ENCODE measurements at places on chromosomes 4 and X. TPM values are rescaled to one million over a fixed set of nuclear protein-coding genes. Genes with fewer than 3 reads are reported as not detected.

GUCY1B1 gene
- 29.6 TPM for total RNA-seq

SNCA gene
- total RNA-seq: 18.6 TPM

GRCh38 chrX:19625612-19626011, 110.3 kb upstream of the MAP3K15 start:
- DNase-seq: no peak

IQCM gene
- total RNA-seq: not detected

DNA sequence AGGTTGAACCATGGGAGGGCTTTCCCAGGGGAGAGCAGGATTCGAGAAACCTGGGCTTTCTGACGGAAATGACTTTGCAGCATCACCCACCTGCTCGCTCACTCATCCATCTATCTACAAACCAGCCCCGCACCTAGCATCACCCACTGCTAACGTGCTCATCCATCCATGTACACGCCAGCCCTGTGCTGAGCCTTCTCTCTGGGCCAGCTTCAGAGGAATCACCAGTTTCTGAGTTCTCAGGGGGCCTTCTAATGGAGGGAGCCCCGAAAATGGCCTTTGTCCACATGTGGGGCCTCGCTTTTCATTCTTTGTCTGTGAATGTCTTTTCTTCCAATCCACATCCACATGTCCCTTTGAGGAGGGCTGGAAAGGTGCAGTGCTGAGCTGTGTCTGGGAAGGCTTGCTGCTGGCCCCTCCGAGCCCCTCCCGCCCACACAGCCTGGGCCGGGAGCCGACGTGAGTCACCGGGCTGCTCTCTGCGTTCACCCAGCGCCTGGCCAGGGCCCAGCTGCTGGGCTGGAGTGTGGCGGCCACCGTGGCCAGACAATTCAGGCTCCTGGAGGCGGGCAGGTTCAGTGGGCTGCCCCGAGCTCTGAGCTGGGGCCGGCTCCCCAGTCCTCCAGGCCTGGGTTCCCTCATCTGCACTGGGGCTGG, 14.7 kb downstream of the SORCS2 start:
- DNase-seq: no peak

GRCh38 chr4:31807036-31807435, 1086.9 kb downstream of the PCDH7 start:
- DNase-seq: no peak

- no peak for DNase-seq
These were observed 216.6 kb downstream of the PDGFC start for GRCh38 chr4:156754832-156755570.

QRFPR gene
- not detected for total RNA-seq

GRCh38 chrX:29138003-29138402, 550.8 kb downstream of the IL1RAPL1 start:
- no peak for DNase-seq

NLGN4X gene
- under 0.01 TPM for total RNA-seq

GRCh38 chr4:35939751-35940150, 304.6 kb downstream of the ARAP2 start:
- DNase-seq: no peak

GPR34 gene
- under 0.01 TPM for total RNA-seq

DNA sequence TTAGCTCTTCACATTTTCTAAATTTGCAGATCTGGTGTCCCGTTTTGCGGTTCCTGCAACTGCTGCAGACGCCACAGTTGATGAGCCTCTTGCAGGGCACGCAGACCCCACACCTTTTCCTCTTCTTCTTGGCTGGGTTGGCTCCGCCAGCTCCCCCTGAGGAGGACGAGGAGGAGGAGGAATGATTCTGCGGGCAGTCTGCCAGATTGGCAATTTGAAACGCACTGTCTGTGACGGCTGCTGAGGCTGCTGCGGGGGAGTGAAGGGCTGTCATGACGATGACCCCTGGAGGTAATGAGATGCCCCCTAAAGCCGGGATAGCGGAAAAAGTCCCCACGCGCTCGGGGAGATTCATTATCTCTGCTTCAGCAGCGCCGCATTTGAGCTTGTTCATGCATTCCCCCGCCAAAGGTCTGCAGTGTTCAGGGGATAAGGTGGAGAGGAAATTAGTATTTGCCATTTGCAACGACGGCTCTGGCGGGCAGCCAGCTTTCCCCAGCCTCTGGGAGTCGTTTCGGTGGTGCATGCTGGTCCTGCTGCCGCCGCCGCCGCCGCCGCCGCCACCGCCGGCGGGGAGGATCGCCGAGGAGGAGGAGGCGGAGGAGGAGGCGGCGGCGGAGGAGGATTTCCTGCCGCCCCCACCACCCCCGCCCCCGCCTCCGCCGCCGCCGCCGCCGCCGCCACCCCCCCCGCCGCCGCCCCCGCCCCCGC, 3.8 kb downstream of the CXXC4 start:
- DNase-seq: no peak

GRCh38 chr4:127975121-127975770, 10.0 kb downstream of the ABHD18 start:
- DNase-seq: no peak

GRCh38 chr4:137510557-137511265, 21.6 kb downstream of the PCDH18 start:
- DNase-seq: no peak

CPZ gene
- not detected for total RNA-seq

GRCh38 chr4:16315456-16315855, 89.2 kb upstream of the TAPT1 start:
- DNase-seq: no peak

DNA sequence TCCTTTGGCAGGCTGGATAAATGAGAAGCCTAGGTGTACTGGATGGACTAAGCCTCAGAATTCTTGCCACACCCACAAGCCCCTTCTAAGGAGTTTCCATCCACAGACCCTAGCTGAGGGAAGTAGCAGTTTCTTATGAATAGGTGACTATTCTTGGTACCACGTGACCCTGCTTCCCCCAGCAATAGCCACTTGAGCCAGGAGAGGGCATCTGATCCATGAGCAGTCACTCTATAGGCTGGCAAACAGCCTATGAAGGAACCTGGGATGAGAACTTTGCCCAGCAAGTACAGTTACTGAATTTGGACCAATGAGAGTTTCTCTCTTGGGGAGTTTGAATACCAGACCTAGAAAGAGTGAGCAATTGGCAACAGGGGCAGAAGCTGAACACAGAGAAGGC, 84.0 kb downstream of the RTL9 start:
- DNase-seq: no peak

HSFX3 gene
- total RNA-seq: not detected

DNA sequence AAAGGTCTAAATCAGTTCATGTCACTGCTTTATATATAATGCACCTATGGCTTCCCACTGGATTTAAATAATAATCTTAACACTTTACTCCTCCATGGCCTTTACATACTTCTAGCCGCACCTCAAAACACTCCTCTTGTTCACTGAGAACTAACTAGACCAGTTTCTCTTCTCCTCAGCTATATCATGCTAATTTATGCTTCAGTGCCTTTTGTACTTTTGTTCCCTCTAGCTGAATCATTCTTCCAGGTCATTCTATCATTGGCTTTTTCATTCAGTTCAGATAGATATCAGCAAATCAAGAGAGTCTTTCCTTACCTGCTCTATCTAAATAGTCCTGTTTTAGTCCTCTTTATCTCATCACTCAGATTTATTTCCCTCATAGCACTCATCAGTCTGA, 64.2 kb downstream of the TET2 start:
- no peak for DNase-seq

GRCh38 chrX:136910565-136911035, 30.1 kb upstream of the RBMX start:
- DNase-seq: no peak

DNA sequence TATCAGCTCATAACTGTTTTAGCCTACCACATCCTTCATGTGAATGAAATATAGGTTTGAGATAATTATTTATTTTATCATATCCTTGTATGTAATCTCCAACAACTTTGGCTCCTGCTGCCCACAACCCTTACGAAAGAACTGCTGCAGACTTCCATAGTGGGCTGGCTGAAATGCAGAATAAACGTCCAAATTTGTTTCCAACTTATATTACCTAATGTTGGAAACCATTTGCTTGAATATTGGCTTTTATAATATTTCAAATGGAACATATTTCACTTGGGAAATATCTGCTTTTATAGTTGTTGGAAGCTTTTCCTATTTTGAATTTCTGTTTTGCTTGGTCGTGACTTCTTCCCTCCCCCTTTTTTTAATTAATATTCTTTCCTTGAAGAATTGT, 45.0 kb upstream of the ITM2A start:
- no peak for DNase-seq

- DNase-seq: peak; percentile 46
These were observed 348.5 kb downstream of the MID1IP1 start for GRCh38 chrX:39149761-39150160.

GRCh38 chrX:150329282-150329681, 33.8 kb upstream of the MAMLD1 start:
- DNase-seq: no peak

NHS gene
- under 0.01 TPM for total RNA-seq

DNA sequence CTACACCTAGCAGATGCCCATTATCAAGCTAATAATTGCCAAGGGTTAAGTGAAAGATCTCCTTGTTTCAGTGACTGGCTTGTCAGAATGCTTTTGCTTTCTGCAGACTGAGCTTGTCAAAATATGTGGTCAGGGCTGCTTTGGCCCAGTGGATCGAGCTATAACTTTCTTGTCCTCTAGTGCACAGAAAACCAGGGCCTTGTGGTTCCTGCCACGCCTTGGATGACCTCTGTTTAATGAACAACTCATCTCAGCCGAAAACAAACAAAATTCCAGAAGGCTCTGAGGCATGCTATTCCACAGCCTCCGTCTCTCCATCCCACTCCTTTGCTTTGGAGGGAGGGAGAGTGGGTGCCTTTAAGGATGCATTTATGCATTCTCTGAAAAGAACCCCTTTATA, 11.3 kb downstream of the EVC start:
- DNase-seq: no peak

- peak; percentile 11 for DNase-seq
These were observed 57.2 kb upstream of the BEX4 start for GRCh38 chrX:103157496-103158316.

DNA sequence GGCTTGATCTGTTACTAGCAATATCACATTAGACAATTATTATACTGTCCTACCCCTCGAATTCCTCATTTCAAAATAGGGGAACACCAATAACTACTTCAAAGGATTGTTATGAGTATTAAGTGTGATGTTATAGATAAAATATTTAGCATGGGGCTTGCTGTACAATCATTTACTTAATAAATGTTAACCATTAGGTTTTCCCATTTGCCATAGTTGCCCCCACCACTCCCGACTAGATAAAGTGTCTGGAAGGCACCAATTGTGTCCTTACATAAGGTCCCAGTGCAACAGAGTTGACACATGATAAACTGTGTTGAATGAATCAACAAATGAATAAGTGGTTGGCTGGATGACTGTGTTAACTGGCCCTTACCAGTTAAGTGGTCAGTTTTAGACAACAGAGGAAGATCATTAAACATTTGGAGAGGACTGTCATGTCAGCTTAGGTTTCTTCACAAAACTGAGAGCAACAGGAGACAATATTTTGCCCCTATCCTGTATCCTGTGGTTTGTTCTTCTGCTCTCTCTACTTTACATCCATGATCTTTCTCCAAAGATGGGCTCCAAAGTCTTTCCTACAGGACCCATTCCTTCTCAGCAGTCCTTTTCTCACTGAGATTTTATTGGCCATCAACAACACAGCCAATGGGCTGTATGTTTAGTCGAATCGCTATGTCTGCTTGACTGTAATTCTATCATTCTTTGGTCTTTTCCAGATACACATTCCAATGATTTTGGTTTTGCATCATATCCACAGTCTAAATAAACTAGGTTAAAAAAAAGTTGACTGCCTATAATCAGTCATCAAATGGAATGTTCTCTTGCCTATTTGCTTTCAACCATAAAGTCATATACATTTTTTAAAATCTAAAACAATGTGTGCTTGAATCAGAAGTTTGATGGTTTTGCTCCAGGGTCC, 74.4 kb downstream of the RNF150 start:
- DNase-seq: no peak

UCP1 gene
- total RNA-seq: not detected

DNA sequence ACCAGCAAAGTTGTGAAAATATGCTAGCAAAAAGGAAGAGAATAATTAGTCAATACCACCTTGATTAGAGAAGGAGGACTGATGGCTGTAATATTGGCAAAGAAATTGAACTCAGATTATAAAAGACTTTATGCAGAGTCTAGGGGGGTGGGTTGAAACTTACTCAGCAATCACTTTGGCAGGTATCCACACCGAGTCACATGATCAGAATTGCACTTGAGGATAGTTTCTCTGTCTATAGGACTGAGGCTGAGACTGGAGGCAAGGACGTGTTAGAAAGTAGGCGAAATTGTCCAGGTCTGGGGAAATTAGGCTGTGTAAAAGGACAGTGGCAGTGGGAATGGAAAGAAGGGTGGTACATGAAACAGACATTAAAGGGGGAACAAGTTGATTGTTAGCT, 284.4 kb downstream of the ARHGAP24 start:
- no peak for DNase-seq

LRBA gene
- 219 TPM for total RNA-seq

DNA sequence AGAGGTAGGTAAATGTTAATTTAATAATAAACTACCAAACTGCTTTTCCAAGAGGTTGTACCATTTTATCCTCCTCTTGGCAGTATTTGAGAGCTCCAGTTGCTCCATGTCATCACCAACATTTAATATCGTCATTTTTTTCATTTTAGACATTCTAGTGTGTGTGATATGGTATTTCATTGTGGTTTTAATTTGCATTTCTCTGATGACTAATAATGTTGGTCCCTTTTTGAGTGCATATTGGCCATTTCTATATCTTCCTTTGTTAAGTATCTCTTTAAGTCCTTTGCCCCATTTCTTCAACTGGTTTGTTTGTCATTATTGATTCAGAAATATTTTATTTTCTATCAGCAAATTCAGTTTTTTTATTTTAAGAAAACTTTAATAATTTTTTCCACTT, 88.8 kb downstream of the MAPK10 start:
- no peak for DNase-seq

RTL3 gene
- total RNA-seq: not detected

XG gene
- total RNA-seq: under 0.01 TPM

DNA sequence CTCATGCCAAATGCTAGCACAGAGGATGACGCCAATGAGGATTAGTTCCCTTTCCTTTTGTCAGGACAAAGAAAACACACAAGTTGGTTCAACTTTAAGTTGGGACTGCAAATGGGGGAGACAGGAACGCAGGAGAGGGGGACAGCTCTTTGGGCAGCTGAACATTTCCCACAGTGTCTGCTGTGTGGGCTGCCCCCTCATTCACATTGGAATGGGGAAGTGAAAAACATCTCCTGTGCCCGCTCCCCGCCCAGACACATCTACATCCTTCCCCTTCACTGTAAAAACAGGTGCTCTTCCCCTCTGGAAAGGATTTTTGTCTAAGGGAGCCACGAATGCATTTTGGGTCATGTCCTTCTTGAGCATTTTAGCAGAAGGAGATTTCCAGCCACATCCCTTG, 44.5 kb upstream of the TBC1D9 start:
- DNase-seq: no peak

CCDC110 gene
- not detected for total RNA-seq

ANXA5 gene
- total RNA-seq: 34.5 TPM
